Umbilical cord (tissue), 2 donors: ENCODE measurements at places on chromosomes 5 and 9. TPM values are rescaled to one million over a fixed set of nuclear protein-coding genes. Genes with fewer than 3 reads are reported as not detected.

GRCh38 chr5:133839721-133840120 is 128.7 kb downstream of the C5orf15 start:
- DNase-seq: no peak

DNA sequence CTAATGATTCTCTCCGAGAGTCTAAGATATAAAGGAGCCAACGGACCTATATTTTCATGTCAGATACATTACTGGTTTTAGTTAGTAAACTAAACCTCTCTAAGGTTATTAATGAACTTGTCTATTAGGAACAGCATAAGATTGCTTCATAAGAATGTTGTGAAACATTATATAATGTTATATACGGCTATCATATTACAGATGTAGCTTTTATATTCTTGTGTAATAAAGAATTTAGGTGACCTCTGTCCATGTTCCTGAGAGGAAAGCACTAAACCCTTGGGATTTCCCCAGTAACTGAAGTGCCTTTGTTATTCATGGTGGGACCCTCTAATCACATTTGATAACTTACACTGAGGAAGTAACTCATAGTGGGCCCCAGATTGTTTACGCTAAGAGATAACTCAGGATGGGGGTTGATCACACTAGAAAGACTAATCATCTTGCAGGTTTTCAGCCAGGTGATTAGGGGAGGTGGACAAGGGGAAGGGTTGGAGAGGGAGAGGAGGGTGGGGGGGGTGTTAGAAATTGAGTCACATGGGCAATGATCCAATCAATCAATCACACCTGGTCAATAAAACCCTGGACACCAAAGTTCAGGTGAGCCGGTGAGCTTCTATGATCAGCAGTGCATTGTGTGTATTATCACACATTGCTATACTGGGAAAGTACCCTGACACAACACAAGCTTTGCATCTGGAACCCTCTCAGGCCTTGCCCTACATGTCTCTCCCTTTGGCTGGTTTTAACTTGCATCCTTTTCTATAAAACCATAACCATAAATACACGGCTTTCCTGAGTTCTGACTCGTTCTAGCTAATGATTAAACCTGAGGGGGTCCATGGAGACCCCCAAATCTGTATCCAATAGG is 25.8 kb downstream of the ECPAS start:
- DNase-seq: no peak

DNA sequence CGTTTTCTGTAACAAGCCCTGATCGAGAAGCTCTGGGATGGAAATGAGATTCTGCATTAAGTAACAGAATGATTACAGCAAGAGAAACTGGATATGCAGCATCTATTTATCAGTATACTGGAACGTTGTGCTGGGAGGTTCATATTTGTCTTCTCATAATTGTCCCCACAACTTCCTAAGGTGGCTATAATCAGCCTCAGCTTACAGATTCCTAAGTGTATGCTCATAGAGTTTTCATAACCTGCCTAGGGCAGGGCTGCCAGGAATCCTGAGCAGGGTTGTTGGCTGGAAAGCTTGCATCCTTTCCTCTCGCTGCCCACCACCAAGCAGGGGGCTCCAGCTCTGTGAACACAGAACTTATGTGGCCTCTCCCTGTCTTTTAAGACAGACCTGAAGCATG is 70.2 kb downstream of the FNBP1 start:
- no peak for DNase-seq

- DNase-seq: no peak
These were observed 12.2 kb downstream of the IL9 start for GRCh38 chr5:135883441-135883840.

DNA sequence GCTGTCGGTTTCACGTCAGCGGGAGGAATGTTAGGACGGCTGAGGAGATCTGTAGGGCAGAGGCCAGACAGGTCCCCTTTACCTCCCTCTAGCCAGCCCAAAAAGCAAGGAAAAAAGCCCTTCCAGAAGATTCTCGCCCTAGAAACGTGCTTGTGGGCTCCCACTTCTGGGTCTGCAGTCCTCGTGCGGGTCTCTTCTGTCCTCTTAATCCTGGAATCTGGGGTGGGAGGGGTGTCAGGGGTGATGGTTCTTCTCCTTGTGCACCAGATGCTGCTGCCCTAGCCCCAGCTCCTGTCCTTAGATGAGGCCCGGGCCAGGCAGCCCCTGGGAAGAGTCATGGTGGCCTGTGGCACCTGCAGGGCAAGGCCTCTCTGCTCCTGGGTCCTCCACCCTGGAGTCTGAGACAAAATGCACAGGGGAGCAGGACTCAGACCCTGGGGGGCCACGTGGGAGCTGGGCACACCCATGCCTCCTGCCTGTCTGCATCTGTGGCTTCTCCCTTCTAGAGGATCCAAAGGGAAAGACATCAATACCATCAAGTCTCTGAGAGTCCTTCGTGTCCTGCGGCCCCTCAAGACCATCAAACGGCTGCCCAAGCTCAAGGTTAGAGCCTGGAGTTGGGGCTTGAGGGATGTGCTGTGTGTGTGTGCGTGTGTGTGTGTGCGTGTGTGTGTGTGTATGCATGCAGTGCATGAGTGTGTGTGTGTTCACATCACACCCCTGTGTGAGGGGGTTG is 174.2 kb downstream of the CACNA1B start:
- DNase-seq: no peak

DNA sequence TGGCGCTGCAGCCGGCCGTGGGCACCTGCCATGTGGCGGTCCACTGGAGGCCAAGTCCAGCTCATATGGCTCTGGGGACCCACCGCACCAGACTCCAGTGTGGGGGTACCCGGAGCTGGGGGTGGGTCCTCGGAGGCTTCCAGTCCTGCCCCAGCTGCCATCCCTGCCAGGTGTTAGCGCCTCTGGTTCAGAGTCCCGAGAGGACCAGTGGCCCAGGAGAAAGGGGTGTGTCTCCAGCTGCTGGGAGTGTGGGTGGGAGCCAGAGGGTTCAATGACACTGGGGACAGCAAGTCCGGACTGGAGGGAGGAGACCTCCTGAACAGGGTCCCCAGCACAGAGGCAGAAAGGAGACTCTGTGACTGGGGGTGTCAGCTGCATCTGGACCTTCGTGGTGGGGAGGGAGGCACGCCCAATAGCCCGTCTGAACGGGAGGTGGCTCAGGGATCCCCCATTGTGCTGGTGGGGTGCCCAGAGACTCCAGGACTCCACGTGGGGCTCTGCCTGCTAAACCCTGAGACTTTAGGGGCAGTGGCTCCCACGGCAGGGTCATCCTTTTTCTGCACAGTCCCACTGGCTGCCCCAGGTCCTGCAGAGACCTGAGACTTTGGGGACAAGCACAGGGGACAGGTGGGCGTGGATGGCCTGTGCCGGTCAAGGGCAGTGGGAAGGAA is 2.4 kb upstream of the AHRR start:
- no peak for DNase-seq

DNA sequence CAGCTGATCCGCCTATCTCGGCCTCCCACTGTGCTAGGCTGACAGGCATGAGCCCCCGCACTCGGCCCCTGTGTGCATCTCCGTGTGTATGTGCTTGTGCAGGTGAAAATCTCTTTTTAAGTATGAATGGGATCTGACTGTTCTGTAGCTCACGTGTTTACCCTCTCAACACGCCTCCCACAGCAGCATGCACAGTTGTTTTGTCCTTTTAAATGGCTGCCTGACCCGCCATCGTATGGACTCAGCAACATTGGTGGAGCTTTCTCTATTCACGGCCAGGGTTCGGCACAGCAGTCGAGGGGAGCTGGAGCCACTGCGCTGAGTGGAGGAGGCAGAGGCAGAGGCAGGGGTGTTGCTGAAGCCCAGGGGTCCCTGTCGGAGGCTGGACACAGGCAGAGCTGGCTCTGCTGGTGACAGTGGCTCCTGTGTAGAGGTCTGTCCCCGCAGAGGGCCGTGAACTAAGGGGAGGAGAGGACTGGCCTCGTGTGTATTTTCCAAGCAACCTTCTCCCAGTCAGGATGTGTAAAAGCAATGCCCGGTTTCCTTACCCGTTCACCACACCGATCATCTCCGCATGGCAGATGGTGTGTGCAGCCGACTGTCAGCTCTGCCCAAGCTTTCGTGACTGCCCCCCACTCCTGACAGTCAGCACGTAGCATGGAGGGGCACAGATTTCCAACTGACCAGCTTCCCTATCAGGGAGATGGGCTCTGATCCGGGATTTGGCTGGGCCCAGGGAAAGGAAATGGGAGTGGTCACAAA is 37.3 kb downstream of the MRPL36 start:
- DNase-seq: no peak

DNA sequence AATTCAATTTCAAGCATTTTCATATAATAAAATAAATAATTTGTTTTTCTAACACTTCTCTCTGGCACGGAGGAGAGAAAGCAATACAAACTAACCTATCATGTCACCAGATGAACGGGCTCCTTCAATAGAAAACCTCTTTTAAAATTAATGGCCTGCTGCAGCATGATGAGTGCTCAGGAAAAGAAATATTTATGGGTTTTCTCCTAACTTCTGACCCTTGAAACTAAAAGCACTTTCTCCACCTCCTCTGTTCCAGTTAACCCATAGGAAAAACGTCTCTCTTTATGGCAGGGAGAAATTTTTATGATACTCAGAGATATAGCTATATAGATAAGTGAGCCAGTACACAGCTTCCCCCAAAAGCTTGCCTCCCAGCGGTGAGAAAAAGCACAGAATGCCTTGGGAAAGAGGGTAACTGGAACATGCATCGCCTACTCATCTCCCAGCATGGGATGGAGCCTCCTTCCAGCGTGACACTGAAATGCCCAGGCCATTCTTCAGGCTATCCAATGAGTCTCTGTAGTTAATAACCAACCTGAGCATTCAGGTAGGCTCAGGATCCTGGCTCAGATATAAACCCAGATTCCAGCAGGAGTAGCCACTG is 963.0 kb upstream of the DMAC1 start:
- peak; percentile 10 for DNase-seq

DNA sequence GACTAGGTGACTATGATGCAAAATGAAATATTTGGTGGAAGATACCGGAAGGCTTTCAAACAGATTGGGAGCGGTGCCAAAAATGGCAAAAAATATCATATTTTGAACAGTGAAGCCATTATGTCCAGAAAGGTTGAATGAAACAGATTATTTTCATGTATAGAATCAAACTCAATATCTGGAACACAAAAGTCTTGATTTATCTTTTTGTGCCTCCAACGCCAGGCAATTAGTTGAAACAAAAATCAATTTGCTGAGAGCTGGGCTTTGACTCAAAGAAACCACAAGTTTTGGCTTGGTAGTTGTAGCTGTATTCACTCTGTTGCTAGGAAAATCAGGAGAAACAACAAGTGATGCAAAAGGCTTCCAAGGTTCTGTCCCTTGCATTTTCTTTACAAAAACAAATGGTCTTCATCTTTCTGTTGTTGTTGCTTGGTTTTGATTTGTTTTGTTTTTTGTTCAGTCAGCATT is 421.7 kb upstream of the TYRP1 start:
- no peak for DNase-seq

DNA sequence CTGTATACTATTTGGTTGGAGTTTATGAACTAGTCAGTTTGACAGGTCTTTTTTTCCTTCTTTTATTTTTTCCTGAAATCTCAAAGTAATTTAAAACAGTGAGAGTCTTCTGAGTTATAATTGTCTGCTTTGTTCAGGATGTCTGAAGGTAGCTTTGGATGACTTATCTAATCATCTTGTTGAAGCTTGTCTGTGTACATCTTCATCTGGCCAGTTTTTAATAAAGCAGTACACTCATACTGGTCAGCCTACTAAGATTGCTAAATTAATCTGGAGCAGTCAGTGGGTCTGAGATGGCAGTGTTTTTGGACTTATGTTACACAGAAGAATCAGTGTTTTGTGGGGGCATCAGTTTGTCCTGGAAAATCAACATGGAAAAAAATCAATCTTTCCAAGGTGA is 482.4 kb downstream of the CDH10 start:
- no peak for DNase-seq

- peak; percentile 57 for DNase-seq
These were observed at the start of gene PLPP7 for GRCh38 chr9:131289301-131290035. Gene PLPP7 (plus strand): TSS chr9:131289723. CDS start chr9:131289998, 275 bp downstream.

The AIF1L gene
- 35.4 TPM for total RNA-seq

The CDH9 gene
- 6.5 TPM for total RNA-seq

The BAAT gene
- 1.2 TPM for total RNA-seq

The ADAMTS19 gene
- total RNA-seq: 40.4 TPM

The ABITRAM gene
- 4.6 TPM for total RNA-seq
